ENCODE measurements at places on chromosomes 3 and 15. TPM values are rescaled to one million over a fixed set of nuclear protein-coding genes. Genes with fewer than 3 reads are reported as not detected.

GRCh38 chr15:48570822-48571221 is 74.7 kb downstream of the FBN1 start:
- no peak for DNase-seq

WDR48 gene
- 37.3 TPM for polyA plus RNA-seq

- no peak for DNase-seq
Measured at GRCh38 chr3:153614140-153614539, 452.1 kb downstream of the RAP2B start.

PTH1R gene
- 10.0 TPM for polyA plus RNA-seq

DNA sequence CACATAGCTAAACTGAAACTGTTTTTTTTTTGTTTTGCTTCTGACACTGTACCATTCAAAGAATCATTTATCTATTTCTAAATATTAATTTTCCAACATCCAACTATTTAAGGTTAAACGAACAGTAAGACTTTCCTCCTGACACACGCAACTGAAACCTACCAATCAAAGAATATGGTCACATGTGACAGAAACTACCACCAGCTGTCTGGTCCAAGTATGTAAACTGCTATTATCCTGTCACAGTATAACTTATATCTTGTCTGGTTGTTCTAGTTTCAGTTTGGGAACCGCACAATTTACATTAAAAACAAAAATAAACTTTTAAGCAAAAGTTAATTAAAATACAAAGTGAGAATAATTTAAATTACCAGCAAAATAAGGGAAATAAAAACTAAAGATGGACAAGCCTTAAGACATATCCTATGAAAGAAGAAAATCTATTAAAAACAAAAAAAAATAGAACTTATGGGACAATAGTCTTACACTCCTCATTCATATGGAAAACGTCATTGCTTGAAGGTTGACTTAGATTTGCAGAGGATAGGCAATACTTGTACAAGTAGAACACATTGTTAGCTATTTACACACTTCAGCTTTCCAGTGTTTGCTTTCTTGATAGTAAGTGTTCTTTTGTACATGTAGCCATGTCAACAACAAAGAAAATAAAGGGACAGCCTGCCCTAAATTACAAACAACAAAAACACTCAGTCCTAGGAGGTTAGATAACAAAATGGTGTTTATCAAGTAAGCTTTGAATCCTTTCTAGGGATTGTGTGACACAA is 26.8 kb upstream of the CHRM5 start:
- DNase-seq, result no peak

DNA sequence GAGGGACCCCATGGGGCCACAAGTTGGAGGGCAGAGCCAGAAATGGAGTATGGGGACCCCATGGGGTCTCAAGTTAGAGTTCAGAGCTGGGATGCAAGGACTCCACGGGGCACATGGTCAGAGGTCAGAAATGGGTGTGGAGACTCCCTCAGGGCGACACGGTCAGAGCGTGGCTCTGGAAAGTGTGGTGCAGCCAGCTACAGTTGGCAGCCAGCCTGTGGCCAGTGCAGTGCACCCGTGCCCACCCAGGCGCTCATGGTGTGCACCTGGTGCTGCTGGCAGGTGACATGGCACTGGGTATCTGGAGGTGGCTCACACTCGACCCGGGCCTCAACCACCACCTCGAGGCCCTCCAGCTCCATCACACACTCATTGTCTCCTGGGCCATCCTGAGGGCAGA is 11.2 kb downstream of the PLXNB1 start:
- no peak for DNase-seq

GRCh38 chr15:61195116-61196002 is 33.7 kb downstream of the RORA start:
- no peak for DNase-seq

DNA sequence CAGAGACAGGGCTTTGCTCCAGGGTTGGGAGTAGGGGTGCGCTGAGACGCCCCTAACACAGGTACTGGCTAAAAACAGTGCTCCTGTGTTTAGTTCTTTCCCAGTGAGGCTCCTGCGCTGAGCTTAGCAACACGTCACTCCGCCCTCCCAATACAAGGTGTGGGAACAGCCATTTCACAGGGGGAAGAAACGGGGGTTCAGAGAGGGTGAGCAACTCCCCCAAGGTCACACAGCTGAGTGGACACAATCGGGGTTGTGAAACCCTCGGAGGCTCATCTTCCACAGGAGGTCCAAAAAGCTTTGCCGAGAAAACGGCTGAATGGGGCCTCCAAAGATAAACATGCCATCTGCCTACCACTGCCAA is 628 bp downstream of the PRRT3 start:
- no peak for DNase-seq

DNA sequence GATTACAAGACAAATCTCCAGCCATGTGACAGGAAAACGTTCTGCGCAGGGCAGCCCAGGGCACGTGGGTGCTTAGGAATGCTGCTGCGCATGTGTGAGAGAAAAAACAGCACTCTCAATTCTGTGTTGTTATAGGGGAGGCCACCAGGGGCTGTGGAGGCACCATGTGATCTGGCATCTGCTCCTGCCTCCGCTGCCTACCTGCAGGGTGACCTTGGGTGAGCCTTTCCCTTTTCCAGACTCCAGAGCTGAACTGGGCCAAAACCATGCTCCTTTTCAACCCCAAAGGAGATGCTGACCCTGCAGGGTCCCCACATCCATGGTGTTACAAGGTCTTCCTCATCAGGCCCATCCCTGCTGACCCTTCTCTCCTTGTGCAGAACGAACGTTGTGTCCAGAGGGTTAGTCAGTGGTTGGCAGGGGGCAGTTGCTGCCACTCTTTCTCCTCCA is 81.5 kb upstream of the RASGRF1 start:
- DNase-seq, result no peak

DNA sequence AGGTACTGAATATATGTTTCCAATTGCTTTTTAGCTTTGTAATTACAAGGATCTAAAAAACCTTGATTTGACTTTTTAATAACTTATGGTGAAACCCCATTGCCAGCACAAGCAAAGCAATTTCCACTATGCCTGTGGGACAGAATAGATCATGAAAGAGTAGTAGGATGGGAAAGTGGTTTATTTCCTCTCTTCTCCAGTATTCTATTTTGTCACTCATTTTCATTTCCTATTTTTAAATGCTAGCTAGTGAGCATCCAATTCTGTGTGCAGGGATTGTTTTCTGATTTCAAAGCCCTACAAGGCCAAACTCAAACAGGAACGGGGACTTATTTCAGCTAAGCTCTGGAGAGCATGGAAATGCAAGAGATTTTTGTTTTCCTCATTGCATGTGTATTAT is 132.0 kb upstream of the TGFBR2 start:
- DNase-seq, result no peak

PTX3 gene
- polyA plus RNA-seq, result 10.1 TPM

DNA sequence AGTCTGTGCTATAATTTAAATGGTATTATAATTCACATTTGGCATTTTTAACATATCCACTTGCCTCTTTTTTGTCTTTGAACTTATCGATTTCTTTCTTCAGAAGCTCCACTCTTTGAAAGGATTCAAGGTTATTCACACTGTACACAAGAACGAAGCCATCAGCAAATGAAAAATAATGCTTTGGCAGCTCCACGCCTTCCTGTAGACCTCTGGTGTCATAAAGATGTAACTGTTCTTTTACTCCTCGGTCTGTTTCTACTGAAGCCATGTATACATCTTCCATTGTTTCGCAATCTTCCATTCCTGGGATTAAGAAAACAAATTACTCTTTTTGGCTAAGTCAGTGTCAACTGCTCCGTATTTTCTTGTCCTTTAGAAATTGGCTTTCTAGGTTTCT is 16.0 kb downstream of the NKIRAS1 start:
- DNase-seq, result no peak

GRCh38 chr3:137026701-137027100 is 68.9 kb downstream of the IL20RB start:
- DNase-seq, result no peak

DNA sequence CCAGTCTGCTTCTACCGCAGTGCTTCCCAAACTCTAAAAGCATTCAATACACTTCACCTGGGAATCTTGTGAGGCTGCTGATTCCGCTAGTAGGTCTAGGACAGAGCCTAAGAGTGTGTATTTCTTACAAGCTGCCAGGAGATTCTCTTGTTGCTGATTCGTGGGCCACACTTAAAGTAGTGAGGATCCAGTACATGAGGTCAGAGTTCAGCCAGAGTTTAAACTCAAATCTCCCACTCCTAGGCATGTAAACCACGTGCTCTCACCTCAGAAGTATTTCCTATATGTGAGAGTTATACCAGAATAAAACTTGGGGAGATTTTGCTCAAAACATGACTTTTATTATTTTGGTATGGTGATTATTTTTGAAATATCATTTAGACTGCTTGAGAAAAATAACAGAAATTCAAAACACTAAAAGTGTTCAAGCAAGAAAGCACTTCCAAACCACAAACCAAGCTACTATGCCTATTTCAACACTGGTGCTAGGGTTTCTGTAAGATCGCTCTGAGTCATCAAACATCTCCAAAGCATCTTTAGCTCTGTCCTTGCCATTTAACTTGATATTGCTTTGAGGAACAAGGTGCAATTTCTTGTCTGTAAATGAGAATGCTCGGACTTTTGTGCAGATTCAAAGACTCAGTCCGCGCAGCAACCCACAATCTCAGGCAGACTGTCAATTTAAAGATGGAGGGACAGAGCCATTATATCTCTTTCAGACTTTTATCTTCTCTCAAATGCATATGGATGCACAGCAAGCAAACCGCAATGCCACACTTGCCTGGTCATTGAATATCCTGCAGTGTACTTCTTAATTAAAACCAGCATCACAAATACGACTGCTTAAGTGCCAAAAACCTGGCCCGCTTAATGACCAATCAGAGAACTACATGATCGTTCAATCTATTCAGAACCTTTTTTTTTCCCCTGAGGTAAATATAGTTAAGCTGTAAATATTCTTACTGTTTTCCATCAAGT is 59.8 kb downstream of the AGTR1 start:
- DNase-seq, result no peak

All from hindlimb muscle (tissue), 1 donor.